Activated CD8-positive, alpha-beta T cell treated with anti-CD3 and anti-CD28 coated beads for 36 hours (primary cell): ENCODE measurements at places on chromosomes 3 and 15. TPM values are rescaled to one million over a fixed set of nuclear protein-coding genes. Genes with fewer than 3 reads are reported as not detected.

DNA sequence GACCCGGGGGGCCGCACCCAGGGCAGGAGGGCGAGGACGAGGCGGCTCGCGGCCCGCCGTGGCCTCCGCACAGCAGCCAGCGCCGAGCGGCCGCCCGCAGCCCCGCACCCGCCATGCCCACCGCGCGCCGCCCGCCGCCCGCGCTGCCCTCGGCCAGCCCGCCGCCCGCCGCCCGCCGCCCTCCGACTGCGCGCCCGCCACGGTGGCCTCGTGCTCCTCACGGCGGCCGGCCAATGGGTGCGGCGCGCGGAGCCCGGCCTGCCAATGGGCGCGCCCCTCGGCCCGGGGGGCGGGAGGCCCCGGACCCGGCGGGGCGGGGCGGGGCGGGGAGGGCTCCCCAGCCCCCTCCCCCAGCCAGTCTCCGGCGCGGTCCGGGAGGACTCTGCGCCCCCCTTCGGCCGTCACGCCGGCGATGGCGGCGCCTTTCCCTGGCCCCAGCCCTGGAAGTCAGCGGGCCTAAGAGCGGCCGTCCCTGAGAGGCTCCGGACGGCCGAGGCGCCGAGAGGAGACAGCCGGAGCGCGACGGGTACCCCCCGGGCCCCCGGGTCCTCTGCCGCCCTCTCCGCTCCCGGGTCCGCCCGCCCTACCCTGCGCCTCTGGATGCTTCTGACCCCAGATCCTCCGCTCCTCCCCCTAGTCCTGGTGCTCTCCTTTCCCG, at the start of gene NT5DC2:
Gene NT5DC2, minus strand, starts transcription at position 235 of the 658 bp plus-strand sequence. Its CDS starts 120 bp downstream, at position 115.
- peak; percentile 72 for DNase-seq

DNA sequence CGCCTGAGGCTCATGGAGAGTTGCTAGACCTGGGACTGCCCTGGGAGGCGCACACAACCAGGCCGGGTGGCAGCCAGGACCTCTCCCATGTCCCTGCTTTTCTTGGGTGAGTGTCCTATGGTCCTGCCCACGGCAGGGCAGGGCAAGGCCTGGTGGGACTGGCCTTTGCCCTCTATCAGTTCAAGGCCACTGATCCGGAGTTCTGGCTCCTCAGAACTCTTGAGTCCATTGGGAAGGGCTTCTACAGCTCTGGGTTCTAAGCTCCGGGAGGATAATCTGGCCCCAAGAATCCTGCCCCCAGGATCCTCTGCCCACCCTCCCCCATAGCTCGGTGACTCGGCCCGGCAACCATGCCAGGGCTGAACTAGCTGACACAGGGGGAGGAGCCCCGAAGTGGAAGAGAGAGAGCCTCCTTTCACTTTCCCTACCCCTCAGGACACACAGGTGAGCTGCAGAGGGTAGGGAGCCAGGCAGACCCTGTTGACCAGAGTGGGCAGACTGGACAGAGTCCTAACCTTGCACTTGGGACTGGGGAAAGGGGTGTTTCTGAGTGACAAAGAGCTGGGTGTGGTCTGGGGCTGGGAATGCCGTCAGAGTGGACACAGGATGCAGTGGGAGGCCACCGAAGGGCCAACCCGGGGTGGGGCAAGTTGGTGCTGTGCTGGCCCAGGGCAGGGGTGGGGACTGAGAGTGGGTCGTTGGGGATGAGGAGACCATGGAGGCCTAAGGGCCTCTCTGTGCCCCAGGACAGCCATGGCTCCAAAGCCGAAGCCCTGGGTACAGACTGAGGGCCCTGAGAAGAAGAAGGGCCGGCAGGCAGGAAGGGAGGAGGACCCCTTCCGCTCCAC, 664 bp downstream of the PARP3 start:
- DNase-seq = peak; percentile 81

GRCh38 chr3:35528728-35529127, 110.6 kb upstream of the ARPP21 start:
- DNase-seq = no peak

GOLGA8G gene
- total RNA-seq = not detected

TICRR gene
- 29.2 TPM for total RNA-seq

TLR9 gene
- 2.0 TPM for total RNA-seq

PLA2G4E gene
- total RNA-seq = not detected

CCDC9B gene
- 2.3 TPM for total RNA-seq

HMG20A gene
- 44.9 TPM for total RNA-seq

BFSP2 gene
- 1.1 TPM for total RNA-seq
